Articular chondrocyte of knee joint (primary cell): ENCODE measurements at places on chromosomes 1 and 21. TPM values are rescaled to one million over a fixed set of nuclear protein-coding genes. Genes with fewer than 3 reads are reported as not detected.

Gene SPATA45
- 0.39 TPM in 1 of 2 replicates, not detected in the other for total RNA-seq

Gene LRRC7
- total RNA-seq = under 0.01 TPM in 1 of 2 replicates, not detected in the other

Gene GLMP
- 79.1 and 92.9 TPM in 2 replicates for total RNA-seq

Gene WNT4
- total RNA-seq = not detected in 2 replicates

Gene GREM2
- total RNA-seq = 0.39 and 5.1 TPM in 2 replicates

Gene SLC44A5
- total RNA-seq = 0.39 and 0.43 TPM in 2 replicates

Gene CD55
- 39.1 and 42.9 TPM in 2 replicates for total RNA-seq

Gene EXTL1
- total RNA-seq = 0.26 and 1.3 TPM in 2 replicates

Gene CFAP74
- not detected in 2 replicates for total RNA-seq

Gene RIPPLY3
- total RNA-seq = 0.11 TPM in 1 of 2 replicates, not detected in the other

Gene DNAJC6
- 2.5 and 4.5 TPM in 2 replicates for total RNA-seq

Gene OLIG2
- total RNA-seq = not detected in 2 replicates

Gene CYP4A22
- not detected in 2 replicates for total RNA-seq

Gene OR2AK2
- total RNA-seq = not detected in 2 replicates

Gene GRIK3
- total RNA-seq = not detected in 2 replicates

Gene PAPPA2
- 2.1 and 3.1 TPM in 2 replicates for total RNA-seq

Gene NFASC
- total RNA-seq = 69.4 and 78.0 TPM in 2 replicates

Gene MAP1LC3C
- total RNA-seq = 1.6 and 3.0 TPM in 2 replicates

Gene CD2
- not detected in 2 replicates for total RNA-seq

Gene PLEKHA6
- total RNA-seq = 0.39 and 1.6 TPM in 2 replicates

Gene ENAH
- total RNA-seq = 710 and 1,043 TPM in 2 replicates

Gene GUCA2B
- not detected in 2 replicates for total RNA-seq

Gene SPATC1L
- 2.4 and 4.7 TPM in 2 replicates for total RNA-seq

Gene CD1C
- total RNA-seq = not detected in 2 replicates

Gene ATP1A4
- total RNA-seq = not detected in 2 replicates

Gene S100A8
- not detected in 2 replicates for total RNA-seq

Gene ZNF593OS
- not detected in 2 replicates for total RNA-seq

Gene EXO1
- 4.1 and 6.5 TPM in 2 replicates for total RNA-seq

Gene FCRL1
- not detected in 2 replicates for total RNA-seq

Gene KRTAP13-2
- total RNA-seq = not detected in 2 replicates

Gene RNU1-1
- under 0.01 TPM in 2 replicates for total RNA-seq

Gene OR2C3
- total RNA-seq = under 0.01 TPM in 1 of 2 replicates, not detected in the other

Gene RXFP4
- not detected in 2 replicates for total RNA-seq

Gene HHIPL2
- 14.1 and 17.5 TPM in 2 replicates for total RNA-seq

Gene KCNH1
- total RNA-seq = 37.0 and 46.4 TPM in 2 replicates

Gene E2F2
- total RNA-seq = 1.2 and 2.6 TPM in 2 replicates

Gene IL19
- not detected in 2 replicates for total RNA-seq

Gene MCOLN2
- total RNA-seq = 6.7 and 10.2 TPM in 2 replicates

Gene DAB1
- not detected in 2 replicates for total RNA-seq

Gene COL18A1
- 1.7 and 7.4 TPM in 2 replicates for total RNA-seq

Gene AMY2A
- not detected in 2 replicates for total RNA-seq

Gene SV2A
- total RNA-seq = 9.9 and 17.2 TPM in 2 replicates

Gene SLC1A7
- total RNA-seq = under 0.01 and 0.11 TPM in 2 replicates

Gene ADORA1
- total RNA-seq = 15.8 and 20.2 TPM in 2 replicates

Gene CD101
- total RNA-seq = 0.22 and 0.26 TPM in 2 replicates

Gene SPATA1
- total RNA-seq = 2.2 and 2.8 TPM in 2 replicates

Gene VASH2
- total RNA-seq = 0.13 and 0.43 TPM in 2 replicates

Gene ATAD3C
- total RNA-seq = under 0.01 and 0.13 TPM in 2 replicates

Gene AIRE
- total RNA-seq = not detected in 2 replicates

Gene APOBEC4
- total RNA-seq = not detected in 2 replicates

Gene MTF1
- total RNA-seq = 4.3 and 4.6 TPM in 2 replicates

Gene NCDN
- total RNA-seq = 20.6 and 24.5 TPM in 2 replicates
